MG63 (cell line): ENCODE measurements at places on chromosomes 13 and 19. TPM values are rescaled to one million over a fixed set of nuclear protein-coding genes. Genes with fewer than 3 reads are reported as not detected.

DNA sequence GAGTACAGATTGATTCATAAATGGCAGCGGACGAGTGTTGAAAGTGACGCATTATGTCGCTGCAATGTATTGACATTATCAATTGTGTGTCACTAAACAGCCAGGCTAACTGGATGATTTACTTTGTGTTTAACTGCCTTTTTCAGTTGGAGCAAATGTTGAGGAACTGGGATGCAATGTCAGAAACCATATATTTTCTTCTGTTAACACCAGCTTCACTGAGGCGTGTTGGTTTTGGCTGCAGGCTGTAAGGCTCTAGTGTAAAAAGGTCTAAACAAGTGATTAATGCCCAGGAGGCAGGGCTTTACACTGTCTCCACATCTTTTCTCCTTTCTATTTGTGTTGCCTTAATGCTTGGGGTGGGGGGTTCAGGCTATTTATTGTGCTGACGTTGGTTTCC is 80.1 kb downstream of the GGACT start:
- DNase-seq = no peak

- no peak for DNase-seq
Observed at GRCh38 chr13:35841060-35841521, 290.1 kb downstream of the DCLK1 start.

- no peak for DNase-seq
Observed at GRCh38 chr13:29515372-29515771, 80.1 kb downstream of the SLC7A1 start.

GRCh38 chr13:48009284-48009683 is 8.2 kb upstream of the SUCLA2 start:
- peak; percentile 48 for DNase-seq

DNA sequence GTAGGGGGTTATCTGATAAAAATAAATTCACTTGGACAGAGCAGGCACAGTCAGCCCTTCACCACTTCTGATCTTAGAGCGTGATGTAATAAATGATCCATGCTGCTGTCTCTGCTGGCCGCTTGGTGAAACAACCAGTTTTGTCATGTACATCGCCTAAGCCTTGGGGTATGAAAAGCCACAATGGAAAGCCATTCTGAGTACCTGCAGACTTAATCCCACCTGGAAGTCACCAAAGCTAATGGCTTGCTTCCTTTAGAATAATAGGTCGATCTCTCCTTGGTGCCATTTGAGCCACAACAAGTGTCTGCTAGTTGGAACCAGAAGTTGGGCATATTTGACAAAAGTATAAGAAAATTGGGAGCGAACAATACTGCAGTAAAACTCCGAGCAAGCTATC is 1649.7 kb upstream of the SPRY2 start:
- no peak for DNase-seq

- no peak for DNase-seq
Observed at GRCh38 chr13:81058916-81059290, 718.0 kb upstream of the SPRY2 start.

- DNase-seq = peak; percentile 62
Observed at GRCh38 chr19:1122972-1123363, 19.2 kb downstream of the GPX4 start.

DNA sequence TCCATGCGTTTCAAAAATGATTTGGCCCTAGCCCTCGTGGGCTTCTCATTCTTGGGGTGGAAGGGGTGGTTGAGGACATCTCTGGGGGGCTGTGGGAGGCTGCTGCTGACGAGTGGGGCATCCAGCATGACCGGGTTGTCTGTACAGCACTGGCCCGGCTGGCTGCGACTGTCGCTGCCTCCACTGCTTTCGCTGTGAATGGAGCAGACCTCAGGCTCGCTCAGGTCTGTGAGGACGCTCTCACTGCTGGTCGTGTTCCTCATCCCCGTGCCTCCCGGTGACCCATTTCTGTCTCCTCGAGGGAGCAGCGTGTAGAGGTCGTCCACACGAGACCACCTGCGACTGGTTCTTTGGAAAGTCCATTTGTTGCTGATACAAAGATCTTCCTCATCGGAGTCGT is 113.7 kb downstream of the KL start:
- no peak for DNase-seq

DNA sequence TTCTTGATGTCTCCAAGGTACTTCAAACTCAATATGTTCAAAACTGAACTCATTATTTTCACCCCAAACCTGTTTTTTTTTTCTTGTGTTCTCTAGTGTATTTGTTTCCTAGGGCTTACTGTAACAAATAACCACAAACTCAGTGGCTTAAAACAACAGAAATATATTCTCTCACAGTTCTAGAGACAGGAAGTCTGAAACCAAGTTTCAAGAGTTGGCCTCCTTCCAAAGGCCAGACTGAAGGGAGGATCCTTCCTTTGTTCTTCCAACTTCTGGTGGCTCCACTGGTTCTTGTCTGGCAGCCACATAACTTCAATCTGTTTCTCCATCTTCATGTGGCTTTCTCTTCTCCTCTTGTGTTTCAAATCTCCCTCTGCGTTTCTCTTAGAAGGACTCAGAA is 62.0 kb upstream of the PDCD5 start:
- no peak for DNase-seq

GRCh38 chr13:109626386-109627171 is 159.8 kb downstream of the IRS2 start:
- peak; percentile 9 for DNase-seq

DNA sequence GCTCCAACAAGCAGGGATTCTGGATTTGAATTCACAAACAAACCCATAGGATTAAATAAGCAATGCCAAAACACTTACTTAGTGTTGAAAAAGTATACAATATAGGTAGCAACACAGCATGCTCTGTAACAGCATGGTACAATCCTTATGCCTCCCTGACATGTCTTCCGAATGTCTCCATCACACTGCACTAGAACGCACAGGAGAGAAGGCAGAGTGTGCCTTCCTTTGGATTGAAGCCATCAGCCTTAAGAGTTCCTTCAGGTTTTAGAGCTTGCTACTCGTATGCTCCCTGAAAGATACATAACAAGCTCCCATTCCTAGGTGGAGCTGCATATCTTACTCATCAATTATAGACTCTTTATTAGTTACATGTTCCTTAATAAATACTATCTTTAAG is 1573.9 kb upstream of the PRR20A start:
- no peak for DNase-seq

DNA sequence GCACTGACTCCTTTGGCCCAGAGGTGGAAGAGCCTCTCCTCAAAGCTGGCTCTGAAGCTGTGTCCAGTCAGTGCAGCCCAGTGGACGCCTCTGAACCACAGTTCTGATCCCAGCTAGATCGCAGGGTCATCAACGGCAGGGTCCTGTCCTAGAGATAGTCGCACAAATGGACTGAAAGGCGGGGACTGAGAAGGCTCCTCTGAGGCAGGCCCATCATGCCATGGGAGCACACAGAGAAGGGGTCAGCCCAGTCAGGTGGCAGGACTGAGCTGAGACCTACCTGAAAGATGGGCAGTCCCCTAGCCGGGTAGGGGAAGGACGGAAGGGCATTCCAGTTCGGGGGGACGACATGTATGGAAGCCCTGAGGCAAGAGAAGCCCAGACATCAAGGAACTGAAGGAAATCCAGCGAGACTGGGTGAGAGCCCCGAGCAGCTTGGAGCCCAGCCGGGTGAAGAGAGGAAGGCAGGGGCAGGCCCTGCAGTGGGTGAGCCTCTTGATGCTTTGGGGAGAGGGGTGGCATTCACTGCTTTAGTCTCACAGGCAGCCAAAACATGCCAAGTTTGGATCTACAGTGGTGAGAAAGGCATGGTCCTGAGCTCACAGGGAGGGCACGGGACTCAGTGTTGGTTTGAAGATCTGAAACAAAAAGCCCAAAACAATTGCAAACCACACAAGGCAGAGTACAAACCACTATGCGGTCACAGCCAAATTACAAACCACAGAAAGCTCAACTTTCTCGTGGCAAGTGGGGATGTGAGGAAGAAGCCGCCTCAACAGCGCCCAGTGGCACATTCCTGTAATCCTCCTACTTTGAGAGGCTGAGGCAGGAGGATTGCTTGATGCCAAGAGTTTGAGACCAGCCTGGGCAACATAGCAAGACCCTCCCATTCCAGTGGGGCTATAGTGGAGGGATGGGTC is 10.0 kb downstream of the CALM3 start:
- DNase-seq = no peak

DNA sequence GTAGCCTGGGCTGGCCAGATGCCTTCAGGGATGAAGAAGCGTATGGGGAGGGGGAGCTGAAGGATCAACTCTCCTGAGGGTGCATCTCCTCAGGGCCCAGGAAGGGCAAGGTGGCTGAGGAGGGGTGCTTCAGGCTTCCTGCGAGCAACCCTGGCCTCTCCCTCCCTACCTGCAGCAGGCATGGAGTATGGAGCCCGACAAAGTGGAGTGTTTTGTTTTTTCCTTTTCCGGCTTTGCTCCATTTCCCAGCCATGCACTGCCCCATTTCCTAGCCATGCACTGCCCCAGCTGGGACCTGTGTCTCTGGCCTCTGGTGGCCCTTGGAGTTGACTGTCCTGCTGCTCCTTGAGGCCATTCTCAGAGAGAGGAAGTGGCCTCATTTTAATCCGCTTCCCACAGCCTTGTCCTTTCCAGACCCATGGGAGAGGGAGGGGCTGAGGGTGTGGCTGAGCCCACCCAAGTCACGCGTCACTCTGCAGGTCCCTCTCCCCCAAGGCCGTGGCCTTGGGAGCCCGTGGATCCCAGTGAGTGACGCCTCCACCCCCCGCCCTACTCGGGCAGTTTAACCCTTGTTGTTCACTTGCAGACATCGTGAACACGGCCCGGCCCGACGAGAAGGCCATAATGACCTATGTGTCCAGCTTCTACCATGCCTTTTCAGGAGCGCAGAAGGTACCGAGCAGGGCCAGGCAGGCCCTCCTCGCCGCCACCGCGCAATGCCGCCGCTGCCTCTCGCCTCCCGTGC is 34.4 kb downstream of the CAPN12 start:
- no peak for DNase-seq

SKA3 gene
- 13.3 and 18.5 TPM in 2 replicates for total RNA-seq

TBXA2R gene
- 1.9 and 2.1 TPM in 2 replicates for total RNA-seq

ZIC5 gene
- 1.8 and 2.9 TPM in 2 replicates for total RNA-seq

TRPM4 gene
- total RNA-seq = 7.9 and 8.4 TPM in 2 replicates

CYP4F2 gene
- not detected in 2 replicates for total RNA-seq

POLR2E gene
- total RNA-seq = 128 and 157 TPM in 2 replicates

MAMSTR gene
- 0.79 TPM in 1 of 2 replicates, not detected in the other for total RNA-seq

CEACAM1 gene
- not detected in 2 replicates for total RNA-seq

KIR3DL2 gene
- not detected in 2 replicates for total RNA-seq

APOC4 gene
- not detected in 2 replicates for total RNA-seq
